ENCODE measurements at places on chromosomes 1 and 21. TPM values are rescaled to one million over a fixed set of nuclear protein-coding genes. Genes with fewer than 3 reads are reported as not detected.

TPTE gene
- total RNA-seq = not detected

HJV gene
- total RNA-seq = 0.32 TPM

RBP7 gene
- 7.2 TPM for total RNA-seq

OPRD1 gene
- 3.3 TPM for total RNA-seq

AGMAT gene
- total RNA-seq = 5.8 TPM

LSM10 gene
- total RNA-seq = 59.5 TPM

DRAXIN gene
- 17.6 TPM for total RNA-seq

CYP4Z1 gene
- not detected for total RNA-seq

OR2T29 gene
- not detected for total RNA-seq

RGS1 gene
- not detected for total RNA-seq

FCGR2B gene
- total RNA-seq = not detected

LORICRIN gene
- total RNA-seq = not detected

NCAM2 gene
- 0.54 TPM for total RNA-seq

TRAF3IP3 gene
- total RNA-seq = not detected

ISG20L2 gene
- total RNA-seq = 53.1 TPM

GPATCH2 gene
- total RNA-seq = 13.1 TPM

S100A7A gene
- not detected for total RNA-seq

OLFML2B gene
- 8.4 TPM for total RNA-seq
